ENCODE measurements at places on chromosomes 5 and 9.

DNA sequence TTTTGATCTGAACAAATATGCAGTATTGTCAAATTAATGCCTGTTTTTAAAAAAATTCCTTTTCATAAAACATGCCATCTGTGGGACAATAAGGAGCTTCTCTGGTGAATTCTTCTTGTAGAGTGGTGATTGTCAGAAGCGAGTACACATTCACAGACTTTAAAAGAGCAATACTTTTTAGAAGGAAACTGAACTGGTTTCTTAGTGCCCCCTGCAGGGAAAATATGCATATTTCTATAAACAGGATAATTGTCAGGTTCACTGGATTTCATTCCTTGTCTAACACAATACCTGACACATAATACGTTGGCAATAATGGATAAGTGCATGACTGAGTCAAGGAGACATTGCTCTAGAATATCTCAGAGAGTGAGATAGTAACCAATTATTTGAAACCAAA, 133.7 kb downstream of the KIF4B start:
- peak; percentile 11 for DNase-seq

DNA sequence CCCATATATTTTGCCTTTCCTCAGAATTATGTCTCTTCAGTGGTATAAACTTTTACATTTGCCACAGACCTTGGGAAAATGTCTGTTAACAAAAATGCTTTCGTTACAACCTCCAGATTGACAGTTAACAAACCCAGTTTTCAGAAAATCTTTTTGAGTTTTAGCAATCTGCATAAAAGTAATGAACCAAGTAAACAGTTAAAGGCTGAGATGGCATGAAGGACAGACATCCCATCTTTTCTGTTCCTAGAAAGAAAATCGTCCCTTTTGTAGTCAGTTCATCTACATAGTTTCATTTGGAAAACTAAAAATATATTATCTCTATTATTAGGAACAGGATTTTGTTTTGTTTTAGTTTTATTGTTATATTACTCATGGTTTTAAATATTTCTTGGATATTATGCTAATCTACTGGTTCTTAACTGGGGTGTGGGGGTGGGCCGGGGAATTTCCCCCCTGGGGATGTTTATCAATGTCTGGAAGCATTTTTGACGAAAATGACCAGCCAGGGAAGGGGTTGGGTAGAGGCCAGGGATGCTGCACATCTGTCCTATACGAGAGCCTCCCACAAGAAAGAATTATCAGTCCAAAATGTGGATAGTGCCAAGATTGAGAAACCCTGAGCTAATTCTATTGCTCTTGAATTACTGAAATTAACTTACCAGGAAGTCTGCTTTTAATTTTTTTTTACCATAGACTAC, 11.9 kb downstream of the FYB1 start:
- DNase-seq, result no peak

GRCh38 chr9:34484678-34485077, 26.1 kb downstream of the DNAI1 start:
- DNase-seq, result no peak

DNA sequence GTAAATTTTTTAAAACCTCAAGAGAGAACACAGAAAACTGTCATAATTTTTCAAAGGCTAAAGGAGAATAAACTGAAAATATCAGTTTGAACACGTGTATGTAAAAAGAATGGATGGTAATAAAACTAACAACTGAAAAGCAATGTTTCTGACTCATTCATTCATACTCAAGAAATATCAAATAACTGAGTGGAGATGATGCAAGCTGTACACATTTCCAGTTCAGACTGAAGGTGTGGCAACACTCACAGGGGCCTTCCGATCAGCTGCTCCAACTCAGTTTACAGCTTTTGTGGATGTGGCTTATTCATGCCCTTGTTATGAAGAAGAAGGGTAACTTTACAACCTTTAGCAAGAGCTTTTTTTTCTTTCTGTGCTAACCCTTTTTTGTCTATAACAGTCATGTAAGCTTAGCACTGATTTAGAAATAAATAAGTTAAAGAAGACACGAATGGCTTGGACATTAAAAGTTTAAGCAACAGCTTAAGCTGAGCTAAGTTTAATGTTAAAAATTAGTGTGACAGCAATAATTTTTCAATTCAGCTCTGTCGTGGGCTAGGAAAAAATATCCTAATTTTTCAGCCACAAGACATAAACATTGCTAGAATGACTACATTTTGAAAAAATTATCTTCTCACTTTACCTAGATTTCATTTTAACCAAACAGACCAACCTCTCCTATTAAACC, 453.5 kb downstream of the RAB3C start:
- peak; percentile 97 for DNase-seq

DNA sequence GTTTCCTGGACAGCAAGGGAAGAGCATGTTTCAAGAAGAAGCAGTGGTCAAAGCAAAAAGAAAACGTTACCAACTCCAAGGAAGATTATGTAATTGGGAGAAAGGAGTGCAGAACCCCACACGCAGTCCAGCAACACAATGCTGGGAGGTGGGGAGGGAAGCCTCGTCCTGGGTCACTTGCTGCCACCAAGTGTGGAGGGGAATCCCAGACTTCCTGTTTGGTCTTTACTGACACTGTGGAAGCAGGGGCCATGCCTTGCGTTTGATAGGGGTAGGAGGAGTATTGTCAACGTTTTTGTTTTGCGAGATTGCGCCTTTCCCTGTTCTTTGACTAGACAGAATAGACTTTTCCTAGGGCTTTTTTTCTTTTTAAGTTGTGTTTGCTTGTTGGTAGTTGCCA, 421.0 kb downstream of the KDM4C start:
- DNase-seq, result no peak

DNA sequence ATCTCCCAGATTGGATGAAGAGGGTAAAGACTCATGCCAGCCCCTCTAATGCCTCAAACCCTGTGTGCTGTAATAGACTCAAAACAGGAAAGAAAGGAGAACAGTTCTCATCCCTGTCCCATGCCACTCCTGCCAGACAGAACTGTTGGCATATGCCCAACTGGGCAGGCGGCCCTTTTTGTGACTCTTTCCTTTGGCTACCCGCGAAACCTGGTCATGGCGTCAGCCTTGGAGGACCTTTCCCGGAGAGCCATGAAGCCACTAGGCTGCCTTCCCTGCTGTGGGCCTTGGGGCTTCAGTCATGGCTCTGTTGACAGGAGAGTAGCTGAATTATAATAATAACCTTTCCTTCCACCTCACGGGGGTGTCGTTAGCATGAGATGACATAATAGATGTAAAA, 75.9 kb upstream of the SEMA6A start:
- no peak for DNase-seq

- DNase-seq, result no peak
Observed at GRCh38 chr5:91257301-91257700, 125.8 kb downstream of the ARRDC3 start.

DNA sequence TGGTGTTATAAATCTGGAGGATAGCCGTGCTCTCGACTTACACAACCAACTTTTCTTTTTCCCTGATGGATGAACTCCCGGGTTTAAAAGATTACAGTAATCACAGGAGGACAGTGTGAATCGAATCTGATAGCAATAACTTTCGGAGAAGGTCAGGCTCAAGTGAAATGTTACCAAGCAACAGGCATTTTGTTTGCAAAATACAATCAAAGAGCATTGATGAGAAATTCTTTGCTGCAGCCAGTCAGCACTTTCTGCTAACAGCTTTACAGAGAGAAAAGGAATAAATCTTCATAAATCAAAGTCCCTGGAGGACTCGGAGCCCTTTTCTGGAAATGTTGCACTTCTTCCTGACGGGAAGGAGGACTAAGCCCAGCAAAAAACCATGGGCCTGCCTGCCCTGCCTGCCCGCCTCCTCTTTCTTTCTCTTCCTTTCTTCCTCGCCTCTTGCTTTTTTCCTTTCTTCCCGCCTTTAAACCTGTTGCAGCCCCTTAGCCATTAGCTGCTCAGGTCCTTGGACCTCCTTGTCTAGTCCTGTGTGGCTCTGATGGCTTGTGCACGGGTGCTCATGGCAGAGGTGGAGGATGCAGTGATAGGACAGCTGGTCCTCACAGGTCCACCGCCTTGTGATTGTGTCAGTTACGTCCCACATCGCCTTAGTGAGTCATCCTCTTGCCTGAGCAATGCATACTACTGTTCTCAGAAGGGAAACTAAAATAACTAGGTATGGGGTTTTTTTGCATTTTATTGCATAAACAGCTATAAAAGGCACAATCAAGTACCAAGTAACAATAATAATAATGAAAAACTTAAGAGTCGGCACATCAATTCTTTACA, 6.2 kb downstream of the DMRT3 start:
- no peak for DNase-seq

DNA sequence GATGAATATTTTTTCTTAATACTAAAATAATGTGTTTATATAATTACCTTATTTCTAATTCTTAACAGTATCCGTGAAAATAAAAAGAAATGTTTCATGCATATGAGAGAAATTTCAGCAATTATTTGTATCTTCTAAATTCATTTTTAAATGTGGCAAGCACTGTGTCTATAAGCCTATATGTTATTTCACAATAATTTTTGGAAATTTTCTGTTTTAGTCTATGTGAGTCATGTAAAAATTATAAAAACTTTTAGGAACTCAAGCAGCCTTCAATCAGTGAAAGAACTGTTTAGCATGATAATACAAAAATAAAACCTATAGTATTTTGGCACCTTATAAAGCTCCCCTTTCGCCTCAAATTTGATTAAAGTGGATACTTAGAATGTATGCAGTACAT, 96.8 kb downstream of the ZCCHC7 start:
- DNase-seq, result no peak

- peak; percentile 45 for DNase-seq
Observed at GRCh38 chr9:122095010-122095767, 2.1 kb upstream of the TTLL11 start.

DNA sequence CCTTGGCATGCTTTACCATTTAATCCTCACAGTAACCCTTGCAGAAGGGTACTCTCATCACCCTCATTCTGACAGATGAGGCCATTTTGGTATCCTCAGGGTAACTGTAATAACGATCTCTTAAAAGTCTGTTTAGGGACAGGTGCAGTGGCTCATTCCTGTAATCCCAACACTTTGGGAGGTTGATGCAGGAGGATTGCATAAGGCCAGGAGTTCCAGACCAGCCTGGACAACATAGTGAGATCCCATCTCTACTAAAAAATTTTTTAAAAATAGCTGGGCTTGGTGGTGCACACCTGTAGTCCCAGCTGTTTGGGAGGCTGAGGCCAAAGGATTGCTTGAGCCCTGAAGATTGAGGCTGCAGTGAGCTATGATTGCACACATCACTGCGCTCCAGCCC, 31.8 kb downstream of the CSF1R start:
- no peak for DNase-seq

- DNase-seq, result peak; percentile 73
Observed at GRCh38 chr9:70600506-70600905, 186.0 kb upstream of the KLF9 start.

DNA sequence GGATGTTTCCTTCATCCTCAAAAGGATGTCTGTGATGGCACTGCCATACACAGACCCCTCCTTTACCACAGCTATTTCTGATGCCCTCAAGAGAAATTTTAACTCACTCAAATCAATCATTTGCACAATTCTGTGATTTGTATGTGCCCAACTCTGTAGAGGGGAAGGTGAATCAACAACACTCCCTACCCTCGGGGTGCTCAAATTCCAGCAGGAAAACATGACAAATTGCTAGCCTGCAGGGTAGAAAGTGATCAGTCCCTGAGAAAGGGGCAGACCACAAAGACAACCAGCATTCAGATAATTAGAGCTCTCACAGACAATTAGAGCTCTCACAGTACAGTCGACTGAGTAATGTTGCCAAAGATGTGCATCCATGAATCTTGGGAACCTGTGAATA, 45.3 kb upstream of the FOXE1 start:
- no peak for DNase-seq

DNA sequence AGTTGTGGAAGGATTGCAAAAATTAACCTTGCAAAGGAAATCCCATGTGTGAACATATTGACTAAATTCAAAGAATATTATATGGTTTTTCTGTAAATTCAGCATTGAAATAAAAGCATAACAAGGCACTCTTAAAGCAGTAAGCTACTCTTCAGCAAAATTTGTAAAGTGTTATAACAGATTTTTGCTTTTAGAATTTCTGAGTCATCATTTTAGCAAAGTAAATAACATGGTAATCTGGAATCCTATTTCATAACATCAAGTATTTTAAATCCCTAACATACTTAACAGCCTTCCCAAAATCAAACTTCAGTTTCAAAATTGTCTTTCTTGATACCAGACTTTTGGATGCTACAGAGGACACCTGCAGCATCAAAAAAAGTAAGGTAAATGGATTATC, 436.0 kb upstream of the CDH9 start:
- no peak for DNase-seq

DNA sequence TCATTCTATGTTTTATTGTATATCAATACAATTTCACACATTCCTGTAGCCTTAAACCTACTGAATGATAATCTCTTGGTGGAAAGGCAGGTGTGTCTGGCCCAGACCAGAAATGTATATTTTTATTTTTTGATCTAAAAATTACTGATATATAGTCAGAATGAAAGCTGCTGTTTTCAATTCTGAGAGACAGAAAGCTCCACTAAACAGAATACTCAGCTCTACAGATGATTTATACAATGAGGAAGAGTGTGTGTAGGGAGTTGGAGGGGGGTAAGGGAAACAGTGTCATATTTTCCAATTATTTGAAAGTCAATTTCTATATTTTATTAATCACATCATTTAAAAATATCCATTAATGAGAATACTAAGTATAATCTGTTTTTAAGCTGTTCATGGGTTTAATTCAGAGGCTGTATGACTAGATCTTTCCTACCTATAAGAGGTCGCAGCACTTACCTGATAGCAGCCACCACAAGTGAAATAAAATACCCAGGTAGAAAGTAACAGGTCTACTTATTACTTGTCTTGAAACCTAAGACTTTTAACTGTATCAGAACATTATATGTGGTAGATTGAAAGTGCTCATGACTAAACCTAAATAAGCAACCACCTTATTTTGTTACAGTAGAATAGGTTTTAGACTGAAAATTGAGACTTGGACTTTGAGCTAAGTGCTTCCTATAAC, 183.4 kb downstream of the TMC1 start:
- DNase-seq, result no peak

GRCh38 chr5:90878549-90879196, 320.1 kb downstream of the ADGRV1 start:
- DNase-seq, result peak; percentile 21

GRCh38 chr5:173664154-173664526, 47.7 kb upstream of the BOD1 start:
- no peak for DNase-seq

DNA sequence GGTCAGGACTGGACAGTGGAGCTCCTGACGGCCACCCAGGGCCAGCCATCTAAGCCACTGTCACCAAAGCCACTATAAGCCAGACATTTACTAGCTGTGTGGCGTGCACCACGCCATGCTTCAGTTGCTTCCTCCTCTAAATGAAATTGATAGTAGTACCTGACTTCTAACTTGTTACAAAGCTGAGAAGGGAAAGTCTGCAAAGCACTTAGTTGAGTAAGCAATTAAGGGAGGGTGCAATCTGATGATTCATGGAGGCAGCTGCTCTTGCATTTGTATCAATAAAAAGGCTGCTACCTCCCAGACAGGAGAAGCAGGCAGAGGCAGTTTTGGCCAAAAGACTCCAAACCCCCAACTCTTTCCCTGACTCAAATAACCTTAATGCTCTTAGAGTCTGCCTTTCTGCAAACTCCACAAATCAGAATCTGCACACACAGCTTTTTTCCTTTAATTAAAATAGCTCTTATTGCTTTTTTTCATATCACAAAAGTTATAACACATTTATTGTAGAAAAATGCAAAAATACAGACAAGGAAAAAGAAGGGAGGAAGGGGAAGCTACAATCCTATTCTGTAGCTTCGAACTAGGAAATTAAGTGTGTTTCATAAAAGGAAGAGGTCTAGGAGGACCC, 19.3 kb upstream of the RAPGEF1 start:
- DNase-seq, result no peak

- DNase-seq, result no peak
Observed at GRCh38 chr9:16869882-16870595, 431 bp downstream of the BNC2 start.

- DNase-seq, result no peak
Observed at GRCh38 chr9:136412962-136413361, 2.5 kb downstream of the PMPCA start.
